ENCODE measurements at places on chromosomes 4 and X.

DNA sequence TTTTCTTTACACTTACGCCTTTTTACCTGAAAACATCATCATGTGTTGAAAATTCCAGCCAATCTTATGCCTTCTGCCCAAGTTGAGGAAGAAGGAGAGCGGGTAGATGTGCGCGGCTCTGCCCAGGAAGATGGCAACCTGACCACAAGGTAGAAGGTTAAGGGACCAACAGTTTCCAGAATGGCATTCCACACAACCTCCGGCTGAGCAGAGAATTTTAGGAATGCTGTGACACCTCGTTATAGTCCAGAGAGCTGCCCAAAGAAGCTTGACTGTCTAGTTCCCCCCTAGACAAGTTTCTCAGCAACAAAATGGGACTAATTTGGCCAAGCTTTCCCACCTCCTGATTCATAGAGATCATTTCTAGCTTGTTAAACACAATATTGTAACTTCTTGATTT, 75.1 kb downstream of the CHST7 start:
- ATAC-seq = no peak

DNA sequence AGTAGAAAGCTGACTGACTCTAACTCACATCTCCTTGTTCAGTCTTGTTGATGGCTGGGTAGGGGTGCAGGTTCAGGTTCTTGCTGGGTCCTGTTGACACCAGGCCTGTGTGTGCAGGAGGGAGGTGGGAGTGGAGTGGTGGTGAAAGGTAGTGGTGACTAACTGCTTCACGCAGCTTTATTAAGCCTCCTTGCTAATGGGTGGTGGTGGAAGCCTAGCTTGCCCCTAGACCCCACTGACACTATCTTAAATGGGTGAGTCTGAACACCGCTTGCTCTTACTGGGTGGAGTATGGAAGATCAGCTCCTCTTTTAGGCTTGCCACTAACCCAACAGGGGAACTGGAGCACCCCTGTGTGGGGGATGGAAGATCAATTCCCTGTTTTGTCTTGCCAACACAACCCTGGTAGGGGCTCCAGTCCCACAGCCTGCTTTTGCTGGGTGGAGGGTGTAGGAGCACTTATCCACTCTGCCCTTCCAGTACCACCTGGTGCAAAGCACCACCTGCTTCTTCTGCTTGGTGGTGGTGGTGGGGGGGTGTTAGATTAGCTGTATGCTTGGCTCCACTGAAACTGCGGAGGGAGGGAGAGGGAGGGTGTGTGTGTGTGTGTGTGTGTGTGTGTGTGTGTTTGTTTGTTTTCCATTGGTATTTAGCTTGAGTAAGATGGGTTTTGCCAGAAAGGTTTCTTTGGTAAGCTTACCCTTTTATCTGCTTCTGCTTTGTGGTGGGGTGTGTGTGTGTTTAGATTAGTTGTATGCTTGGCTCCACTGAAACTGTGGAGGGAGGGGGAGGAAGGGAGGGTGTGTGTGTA, 25.6 kb downstream of the KDM6A start:
- ATAC-seq = no peak

DNA sequence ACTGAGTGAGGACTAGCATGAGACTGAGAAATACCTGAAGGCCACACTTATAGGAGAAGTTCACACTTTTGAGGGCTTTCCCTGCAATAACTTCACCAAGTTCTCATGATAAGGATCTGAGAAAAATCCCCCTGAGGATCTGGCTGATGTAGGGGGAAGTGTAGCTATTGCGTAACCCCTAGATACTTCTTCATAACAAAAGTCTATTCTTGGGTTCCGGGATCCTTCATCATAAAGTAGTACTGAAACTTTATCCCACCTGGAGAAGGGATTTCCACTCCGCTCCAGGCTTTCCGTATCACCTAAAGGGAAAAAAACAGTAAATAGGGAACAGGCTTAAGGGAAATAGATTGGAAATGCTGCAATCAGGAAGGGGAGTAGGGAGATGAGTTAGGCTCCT, 13.3 kb downstream of the USP27X start:
- ATAC-seq = no peak

- ATAC-seq = no peak
Measured at GRCh38 chrX:40578039-40578695, 2.6 kb upstream of the ATP6AP2 start.

DNA sequence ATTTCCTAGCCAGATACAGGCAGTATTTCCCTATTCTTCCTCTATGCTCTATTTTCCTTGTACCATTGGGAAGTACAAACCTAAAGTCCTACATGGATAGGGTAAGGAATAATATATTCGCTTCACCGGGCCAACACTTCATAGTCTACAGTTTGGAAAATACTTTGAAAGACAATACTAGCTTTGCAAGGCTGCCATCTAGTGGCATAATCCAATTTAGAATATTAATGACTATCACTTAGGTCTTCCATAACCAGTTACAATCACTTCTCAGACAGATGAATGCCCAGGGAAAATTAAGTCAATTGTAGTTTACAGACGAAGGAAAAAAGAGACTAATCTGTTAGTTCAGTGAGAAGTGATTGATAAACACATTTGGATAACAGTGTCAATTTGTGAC, 141.0 kb upstream of the FAM47C start:
- ATAC-seq = no peak

- no peak for ATAC-seq
Measured at GRCh38 chrX:112641449-112641848, 38.3 kb downstream of the LHFPL1 start.

DNA sequence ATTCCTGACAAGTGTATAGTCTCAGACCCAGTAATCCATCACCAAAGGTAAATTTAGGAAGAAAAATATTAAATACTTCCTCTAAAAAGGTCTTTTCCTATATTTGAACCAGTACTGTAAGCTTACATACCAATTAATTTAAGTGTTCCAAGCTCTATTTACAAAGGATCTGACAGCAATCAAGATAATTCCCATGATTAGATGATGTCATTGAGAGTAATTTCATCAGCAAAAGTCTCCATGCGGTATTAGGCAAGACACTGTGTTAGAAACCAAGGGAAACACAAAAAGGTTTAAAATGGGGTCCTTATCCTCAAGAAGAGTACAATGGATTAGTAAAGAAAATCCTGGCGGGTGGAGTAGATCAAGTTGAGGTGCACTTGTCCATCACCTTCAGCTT, 198.5 kb downstream of the PRDM5 start:
- ATAC-seq = no peak

DNA sequence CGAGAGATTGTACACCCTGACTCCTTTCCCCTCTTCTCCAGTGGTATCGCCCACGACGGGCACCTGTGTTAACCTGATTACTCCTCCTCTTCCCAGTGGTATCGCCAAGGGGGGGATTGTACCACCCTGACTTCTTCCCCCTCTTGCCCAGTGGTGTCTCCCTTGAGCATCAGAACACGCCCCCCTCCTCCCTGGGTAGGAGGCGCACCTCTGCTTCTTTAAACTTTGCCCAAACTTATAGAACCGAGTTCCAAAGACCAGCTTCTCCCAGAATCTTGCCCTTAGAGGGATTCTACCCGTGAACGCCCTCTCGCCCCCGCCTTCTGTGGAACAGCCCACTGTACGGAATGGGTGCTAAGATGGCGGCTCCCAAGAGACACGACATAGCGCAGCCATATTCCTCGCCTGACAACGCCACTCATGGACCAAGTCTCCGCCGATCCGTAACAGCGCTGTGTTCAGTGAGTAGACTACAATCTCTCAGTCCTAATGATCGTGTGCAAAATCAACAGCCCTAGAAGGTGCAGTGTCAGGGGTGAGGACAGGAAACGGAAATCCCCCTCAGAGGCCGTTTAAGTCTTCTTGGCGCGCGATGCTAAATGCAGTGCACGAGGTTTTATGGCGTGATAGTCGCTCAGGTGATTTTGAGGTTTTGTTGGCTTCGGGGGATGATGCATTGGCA, 4.2 kb upstream of the ZNF157 start:
- ATAC-seq = peak; percentile 54

DNA sequence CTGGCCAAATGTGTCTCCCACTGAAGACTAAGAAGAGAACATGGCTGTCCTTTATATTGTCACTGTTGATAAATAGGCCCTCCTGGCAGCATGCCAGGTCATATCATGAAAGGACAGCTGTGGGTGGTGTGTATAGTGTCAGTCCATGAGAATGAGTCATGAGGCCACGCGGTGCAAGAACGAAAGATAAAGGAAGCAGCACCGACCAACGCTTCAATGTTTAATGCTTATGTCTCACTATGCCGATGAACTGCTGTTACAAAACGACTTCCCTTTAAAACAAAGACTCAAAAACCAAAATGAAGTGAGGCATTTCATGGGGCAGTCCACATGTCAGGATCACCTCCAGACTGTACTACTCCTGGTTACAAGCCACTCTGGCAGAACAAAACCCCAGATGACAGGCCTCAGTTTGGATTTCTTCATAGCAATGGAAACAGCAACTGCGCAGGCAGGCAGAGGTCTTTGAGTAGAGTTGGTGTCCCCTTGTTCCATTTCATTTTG, 5.2 kb upstream of the TCEANC start:
- ATAC-seq = no peak

GRCh38 chr4:136748773-136749172, 783.5 kb downstream of the PCDH18 start:
- ATAC-seq = no peak

- no peak for ATAC-seq
Measured at GRCh38 chr4:110195561-110196205, 2.7 kb downstream of the ELOVL6 start.

- ATAC-seq = no peak
Measured at GRCh38 chr4:3860061-3860912, 94.1 kb downstream of the ADRA2C start.

DNA sequence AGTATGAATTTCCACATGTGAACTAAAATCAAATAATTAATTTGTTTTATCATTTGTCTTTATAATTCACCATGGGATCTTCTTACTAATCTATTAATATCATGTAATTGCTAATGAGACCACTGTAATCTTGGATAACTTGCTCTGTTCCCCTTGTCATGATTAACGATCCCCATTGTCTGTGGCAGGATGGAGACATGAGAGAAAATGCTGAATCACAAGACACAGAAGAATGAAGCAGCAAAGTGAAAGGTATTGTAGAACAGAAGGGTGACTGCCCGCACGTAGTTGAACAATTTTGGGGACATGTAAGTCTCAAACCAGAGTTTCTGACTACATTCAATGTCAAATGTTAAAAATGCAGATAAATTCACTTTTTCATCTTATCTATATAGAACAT, 135.2 kb downstream of the EPHA5 start:
- ATAC-seq = no peak

- ATAC-seq = peak; percentile 96
Measured at GRCh38 chrX:70289793-70290770, at the start of the genes KIF4A and PDZD11. TSS of gene KIF4A (plus strand) at chrX:70290104. CDS start at chrX:70290459, 355 bp downstream. TSS of gene PDZD11 (minus strand) at chrX:70289927. CDS start at chrX:70289341, 586 bp downstream.

GRCh38 chr4:25847329-25847728, 15.5 kb downstream of the SEL1L3 start:
- ATAC-seq = no peak

DNA sequence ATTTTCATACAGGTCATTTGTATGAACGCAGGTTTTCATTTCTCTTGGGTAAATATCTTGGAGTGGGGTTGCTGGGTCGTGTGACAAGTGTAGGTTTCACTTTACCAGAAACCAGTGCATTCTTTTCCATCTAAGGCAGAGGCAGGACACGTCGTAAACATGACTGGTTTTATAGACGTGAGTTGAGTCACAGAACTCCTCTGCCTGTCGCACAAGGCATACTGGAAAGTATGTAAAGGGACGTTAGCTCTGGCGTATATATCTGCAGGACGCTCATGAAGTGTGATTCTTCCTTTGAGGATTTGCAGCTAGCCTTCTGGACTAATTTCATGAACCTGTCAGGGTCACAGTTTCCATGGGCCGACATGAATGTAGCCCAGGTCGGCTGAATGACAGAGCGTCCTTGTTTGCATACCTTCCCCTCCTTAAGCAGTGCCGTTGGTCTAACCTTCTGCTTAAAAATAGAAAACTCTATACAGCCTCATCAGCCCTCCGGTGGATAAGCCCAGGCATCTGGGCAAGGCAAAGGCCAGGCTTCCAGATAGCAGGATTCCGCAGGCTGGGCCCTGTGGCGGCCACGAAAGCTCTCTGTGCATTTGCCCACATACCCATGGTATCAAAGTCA, 106.0 kb downstream of the GPR143 start:
- no peak for ATAC-seq

GRCh38 chr4:105120626-105121025, 26.1 kb upstream of the TET2 start:
- no peak for ATAC-seq

GRCh38 chrX:110795645-110796406, at the start of gene CHRDL1:
TSS of gene CHRDL1 (minus strand) at chrX:110795817. CDS start at chrX:110792181, 3,636 bp downstream.
- peak; percentile 88 for ATAC-seq

DNA sequence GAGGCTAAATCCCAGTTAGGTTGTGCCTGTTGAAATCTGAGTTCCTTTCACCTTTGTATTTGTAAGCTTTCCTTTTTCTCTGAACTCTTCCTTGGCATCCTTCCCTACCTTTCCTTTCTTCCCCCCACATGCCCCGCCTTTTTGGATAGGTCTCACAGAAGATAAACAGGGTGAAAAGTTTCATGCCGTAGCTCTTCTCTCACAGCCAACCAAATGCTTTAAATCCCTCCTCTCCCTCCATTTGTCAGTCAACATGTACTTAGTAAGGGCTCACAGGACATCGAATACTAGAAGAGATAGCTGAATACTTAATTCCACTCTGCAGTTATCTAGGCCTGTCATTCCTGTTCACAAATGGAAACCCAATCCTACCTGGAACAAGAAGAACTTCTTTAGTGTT, 107.1 kb upstream of the BMPR1B start:
- no peak for ATAC-seq

DNA sequence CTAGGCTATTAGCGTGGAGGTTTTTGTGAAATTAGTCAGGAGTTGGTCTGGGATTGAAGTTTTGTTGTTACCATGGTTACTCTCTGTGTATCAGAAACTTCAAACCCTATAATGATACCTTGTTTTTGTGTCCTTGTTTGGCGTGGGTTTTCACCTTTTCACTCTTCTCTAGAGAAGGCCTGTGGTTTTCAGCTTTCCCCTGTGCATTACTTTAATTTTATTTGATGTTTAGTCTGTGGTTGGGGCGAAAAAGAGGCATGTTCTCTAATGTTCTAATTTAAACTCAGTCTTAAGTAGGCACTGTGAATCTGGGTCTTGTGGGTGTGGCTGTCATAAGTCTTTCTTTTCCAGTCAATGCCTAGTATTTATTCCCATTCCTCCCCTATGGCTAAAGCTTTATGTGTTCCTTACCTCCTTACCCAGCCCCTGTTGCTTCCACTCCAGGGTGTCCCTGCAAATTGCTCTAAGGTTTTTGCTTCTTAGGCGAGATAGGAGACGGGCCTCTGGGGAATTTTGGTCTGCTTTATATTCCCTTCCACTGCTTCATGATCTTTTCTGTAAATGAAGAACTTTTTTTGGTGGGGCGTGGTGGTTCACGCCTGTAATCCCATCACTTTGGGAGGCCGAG, 326.3 kb upstream of the ZCCHC13 start:
- no peak for ATAC-seq

- ATAC-seq = no peak
Measured at GRCh38 chr4:102638621-102639020, 122.1 kb downstream of the MANBA start.

Data from gastroesophageal sphincter (tissue), 4 donors.